CD14-positive monocyte (primary cell): ENCODE measurements at places on chromosomes 7 and 10.

DNA sequence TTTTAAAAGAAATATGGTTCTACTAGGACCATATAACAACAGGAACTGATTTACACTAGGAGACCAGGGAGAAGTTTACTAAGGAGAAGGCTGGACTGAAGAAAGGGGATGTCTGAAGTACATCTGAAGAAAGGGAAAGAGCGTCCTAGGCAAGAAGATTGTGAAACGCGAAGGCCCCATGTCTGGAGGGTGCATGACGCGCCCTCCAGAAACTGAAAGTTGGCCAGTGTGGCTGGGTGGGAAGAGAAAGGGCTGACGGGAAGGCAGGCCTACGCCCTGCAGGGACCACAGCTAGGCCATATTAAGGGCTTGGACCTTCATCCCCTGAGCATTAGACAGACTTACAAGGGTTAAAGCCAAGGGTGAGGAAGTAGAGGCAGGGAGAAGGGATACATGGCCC lies 158.0 kb downstream of the TRIL start:
- peak; percentile 78 for DNase-seq

DNA sequence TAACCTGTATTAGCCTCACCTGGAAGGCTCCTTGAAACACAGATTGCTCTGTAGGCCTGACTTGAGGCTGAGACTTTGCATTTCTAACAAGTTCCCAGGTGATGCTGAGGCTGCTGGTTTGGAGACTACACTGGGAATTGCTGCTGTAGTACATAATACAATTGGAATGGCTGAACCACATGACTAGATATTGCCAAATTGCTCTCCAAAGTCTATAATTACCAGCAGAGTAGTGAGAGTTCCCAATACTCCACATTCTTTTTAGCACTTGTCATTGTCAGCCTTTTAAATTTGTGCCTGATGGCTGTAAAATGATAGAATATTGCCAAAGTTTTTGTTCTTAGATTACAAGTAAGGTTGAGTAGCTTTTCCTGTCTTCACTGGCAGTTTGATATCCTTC lies 39.9 kb downstream of the PLEKHA8 start:
- no peak for DNase-seq

GRCh38 chr10:122287570-122287969 lies 16.5 kb downstream of the BTBD16 start:
- no peak for DNase-seq

DNA sequence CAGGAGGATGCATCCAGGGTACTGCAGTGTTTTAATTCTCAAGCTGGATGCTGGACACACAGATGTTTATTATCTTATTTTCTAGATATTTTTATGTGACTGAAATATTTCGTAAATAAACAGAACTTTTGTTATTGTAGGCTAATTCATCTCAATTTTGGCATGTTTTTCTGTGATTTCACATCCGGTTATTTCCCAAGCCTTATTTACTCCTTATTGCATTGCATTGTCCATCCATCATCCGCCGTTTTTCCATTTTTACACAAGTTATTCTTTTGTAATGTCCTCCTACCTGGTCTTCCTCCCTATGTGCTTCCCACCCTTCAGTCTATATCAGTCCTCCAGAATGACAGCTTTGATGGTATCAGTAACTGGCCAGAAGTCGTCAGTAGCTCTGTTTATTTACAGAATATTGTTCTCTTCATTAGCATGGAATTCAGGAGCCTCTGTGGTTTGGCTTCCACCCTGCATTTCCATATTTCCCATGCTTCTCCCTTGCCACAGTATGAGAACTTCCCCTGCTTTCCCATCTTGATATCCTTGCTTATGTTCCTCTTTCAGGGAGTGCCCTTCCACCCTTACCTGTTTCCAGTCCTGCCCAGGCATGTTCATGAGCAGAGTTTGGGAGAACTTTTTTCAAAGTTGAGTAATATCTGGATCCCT lies 16.1 kb downstream of the GNAI1 start:
- no peak for DNase-seq

DNA sequence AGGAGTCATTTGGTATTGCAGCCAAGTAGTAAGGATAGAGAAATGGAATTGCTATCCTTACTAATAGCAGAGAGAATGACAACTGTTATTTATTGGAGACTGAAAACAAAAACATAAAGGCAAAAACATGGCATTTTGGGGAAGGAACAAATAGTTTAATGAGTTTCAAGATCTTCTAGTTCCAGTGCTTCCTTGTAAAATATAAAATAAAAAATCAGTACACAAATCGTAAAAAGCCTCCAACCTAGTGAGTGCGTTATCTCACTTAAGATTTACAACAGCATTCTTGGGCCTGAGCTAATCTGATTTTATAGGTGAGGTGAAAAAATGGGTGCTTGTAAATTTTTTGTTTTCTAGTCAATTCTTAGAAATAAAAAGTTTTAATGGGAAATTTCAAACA lies 3.3 kb downstream of the RBM33 start:
- DNase-seq = no peak

- no peak for DNase-seq
Observed at GRCh38 chr10:35928748-35929147, 286.7 kb upstream of the FZD8 start.

DNA sequence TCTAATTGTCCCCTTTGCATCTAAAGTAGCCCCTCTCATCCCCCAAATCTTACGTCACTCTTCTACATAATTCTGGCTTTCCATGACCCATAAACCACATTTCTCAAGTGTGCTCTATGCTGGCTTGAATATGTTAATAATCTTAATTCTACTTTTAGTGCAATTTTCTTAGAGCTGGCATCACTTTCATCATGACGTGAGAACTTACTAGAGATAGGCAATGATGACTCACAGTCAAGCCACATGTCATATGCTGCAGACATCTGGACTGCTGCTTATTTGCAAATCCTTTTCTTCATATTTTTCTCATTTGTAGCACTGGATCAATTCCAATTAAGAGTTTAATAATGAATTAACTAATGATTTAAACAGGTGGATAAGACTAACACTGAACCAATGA lies 260.7 kb upstream of the PRKCQ start:
- DNase-seq = peak; percentile 51
